Activated T-cell treated with anti-CD3 and anti-CD28 coated beads, Interleukin-2, amount 50 U/mL, for 24 hours (primary cell): ENCODE measurements at places on chromosomes 12 and 14.

- DNase-seq: no peak
Measured at GRCh38 chr12:130573766-130574165, 142.3 kb downstream of the RIMBP2 start.

GRCh38 chr12:58458102-58458501 is 462.2 kb downstream of the LRIG3 start:
- DNase-seq: no peak

DNA sequence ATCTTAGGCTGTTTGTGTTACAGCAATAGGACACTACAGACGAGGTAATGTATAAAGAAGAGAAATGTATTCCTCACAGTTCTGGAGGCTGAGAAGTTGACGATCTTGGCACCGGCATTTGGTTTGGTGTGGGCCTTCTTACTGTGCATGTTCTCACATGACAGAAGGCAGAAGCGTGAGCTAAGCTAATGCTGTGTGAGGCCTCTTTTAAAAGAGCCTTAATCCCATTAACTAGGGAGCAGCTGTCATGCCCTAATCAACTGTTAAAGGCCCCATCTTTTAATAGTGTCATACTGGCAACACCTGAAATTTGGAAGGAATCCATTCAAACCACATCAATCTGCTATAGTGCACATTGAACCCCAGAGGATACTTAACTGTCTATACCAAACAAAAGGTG is 992.9 kb downstream of the GALC start:
- DNase-seq: no peak

DNA sequence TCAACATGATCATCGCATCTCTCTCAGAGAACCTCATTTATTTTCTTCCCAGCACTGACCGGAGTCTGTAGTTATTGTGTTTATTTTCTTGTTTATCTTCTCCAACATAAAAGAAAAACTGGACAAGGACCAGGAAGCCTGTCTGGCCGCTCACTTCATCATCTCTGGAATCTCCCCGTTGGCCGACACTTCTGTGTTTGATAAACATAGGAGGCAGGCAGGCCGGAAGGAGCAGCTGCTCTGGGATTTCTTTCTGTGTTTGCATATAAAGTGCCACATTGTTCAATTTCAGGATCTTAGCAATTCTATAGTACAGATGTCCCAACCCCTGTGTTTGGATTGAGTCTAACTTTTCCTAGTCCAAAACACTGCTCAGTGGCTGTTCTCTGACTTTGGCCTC is 53.3 kb downstream of the ACACB start:
- DNase-seq: no peak

DNA sequence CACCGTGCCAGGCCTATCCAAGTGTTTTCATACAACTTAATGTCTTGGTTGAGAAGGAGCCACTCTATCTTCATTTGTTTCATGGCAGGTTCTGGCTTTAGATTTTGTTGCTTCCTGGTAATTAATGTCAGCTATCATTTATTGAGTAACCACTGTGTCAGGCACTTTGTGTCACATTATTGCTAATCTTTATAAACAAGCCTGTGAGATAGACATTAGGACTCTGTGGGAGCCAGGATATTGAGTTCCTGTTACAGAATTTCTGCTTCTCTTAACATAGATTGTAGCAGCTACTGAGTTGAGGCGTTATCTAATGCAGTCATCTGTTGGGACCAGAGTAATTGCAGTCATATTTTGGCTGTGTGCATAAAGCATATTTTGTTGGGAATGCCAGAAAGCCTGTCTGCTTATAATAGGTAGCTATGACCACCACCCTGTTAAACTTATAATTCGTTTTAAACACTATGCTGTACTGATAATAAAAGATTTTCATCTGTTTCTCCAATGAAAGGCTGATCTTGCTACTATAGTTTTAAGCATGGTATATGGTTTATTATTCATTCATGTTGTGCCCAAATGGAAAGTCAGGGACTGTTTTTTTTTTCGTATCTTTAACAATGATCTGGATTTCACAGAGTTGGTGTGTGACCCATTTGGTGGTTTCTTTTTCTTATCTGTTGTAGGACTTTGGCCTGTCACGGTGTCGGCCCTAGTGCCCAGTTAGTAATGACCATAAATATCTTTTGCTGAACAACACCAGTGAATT is 432.6 kb downstream of the PCNX1 start:
- DNase-seq: no peak

DNA sequence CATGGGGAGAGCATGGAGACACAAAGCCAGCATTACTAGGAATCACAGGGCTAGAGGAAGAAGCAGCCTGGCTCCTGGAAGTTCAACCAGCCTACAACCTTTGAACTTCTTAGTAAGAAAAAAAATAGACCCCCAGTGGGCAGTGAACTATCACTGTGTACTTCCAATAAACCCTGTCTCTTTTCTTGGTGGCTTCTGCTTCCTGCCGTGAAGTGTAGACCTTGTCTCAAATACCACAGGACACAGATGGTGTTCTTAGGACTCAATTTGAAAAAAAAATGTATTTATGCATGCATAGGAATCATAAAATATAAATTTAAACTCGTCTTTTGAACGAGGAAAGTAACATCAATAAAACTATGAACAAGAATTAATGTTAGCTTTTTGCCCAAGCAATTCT is 3.6 kb upstream of the PTGER2 start:
- no peak for DNase-seq

DNA sequence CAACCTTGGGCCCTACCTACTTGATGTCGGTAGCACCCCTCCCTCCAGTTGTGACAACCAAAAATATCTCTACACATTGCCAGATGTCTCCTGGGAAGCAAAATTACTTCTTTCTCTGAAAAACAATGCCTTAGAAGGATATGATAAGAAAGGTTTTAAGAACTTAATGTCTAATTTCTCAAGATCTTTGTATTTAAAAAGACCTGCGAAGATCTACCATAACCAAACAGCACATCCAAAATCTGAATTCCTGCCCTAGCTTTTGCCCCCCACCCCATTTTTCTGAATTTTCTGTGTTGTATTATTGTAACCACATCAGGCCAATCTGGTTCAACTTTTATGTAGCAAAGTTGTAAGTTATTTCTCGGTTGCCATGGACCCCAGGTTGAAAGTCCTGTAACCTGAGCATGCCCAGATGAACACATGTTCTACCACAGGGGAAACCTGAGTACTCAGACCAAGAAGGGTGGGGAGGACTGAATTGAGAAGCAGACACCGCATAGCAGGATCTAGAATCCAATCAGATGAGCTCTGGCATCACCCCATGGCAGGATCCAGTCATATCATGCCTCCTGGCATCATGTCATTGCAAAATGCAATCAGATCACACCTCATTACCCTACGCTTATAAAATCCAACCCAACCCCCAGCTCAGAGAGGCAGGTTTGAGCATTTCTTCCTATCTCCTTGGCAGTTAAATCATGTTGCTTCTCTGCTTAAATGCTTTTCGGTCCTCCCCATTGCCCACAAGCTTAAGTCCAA is 8.7 kb downstream of the TMEM253 start:
- DNase-seq: no peak

DNA sequence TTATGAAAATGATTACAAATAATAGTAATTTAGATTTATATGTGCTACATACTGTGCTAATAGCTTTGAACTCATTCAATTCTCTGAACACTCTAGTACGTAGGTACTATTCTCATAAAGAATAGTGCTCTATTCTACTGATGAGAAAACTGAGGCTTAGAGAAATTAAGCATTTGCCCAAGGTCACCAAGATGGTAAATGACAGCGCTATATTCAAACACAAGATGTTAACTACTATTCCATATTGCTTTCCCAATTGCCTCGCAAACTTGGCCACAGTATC is 182.9 kb upstream of the GZMB start:
- DNase-seq: no peak

GRCh38 chr12:43079476-43079875 is 472.5 kb downstream of the ADAMTS20 start:
- DNase-seq: no peak

- DNase-seq: peak; percentile 11
Measured at GRCh38 chr14:100899884-100900771, 3.4 kb downstream of the RTL1 start.

GRCh38 chr12:66679461-66680084 is 697 bp upstream of the GRIP1 start:
- DNase-seq: no peak

- no peak for DNase-seq
Measured at GRCh38 chr12:113770389-113770865, 195.7 kb downstream of the RBM19 start.

GRCh38 chr12:27555361-27555760 is 31.4 kb downstream of the PPFIBP1 start:
- no peak for DNase-seq

- no peak for DNase-seq
Measured at GRCh38 chr14:99958380-99958779, 106.8 kb upstream of the EVL start.
